ENCODE measurements at places on chromosomes 3 and 15.

- no peaks in the 10 kb centered on the region for H3K36me3 ChIP-seq
- no peak overlapping the region for H3K4me3 ChIP-seq
- H3K27ac ChIP-seq, result no peak overlapping the region
- H3K27me3 ChIP-seq, result peaks cover 13% of the 10 kb centered on the region
- peaks cover 70% of the 10 kb centered on the region for H3K4me1 ChIP-seq
- DNase-seq, result no peak
These were observed 221.6 kb downstream of the TBC1D2B start for GRCh38 chr15:77855871-77856270.

DNA sequence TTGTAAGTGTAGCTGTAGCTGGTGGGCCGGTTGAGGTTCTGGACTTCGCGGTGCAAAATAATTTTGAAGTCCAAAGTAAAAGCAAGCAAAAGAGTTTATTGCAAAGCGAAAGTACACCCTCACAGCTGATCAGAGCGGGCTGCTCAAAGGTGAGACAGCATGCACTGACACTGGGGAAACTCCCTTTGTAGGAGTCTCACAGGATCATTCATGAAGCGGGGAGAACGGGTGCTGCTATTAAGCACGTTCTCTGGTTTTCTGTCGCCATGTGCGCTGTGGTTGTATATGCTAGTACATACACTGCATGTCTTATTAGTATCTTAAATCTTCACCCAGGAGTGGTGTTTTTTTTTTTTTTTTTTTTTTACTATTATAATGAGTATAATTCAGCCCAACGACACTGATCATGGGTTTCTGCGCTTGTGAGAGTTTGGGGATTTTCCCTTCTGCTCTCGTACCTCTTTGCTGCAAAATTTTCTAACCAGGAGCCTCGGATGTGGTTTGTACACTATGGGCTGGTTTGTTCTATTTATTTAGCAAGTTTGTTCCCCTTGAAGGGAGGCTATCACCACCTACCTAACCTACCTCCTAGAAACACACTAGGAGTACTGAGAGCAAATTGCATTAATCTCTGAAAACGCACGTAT, 1.4 kb upstream of the AP4E1 start:
- H3K4me3 ChIP-seq, result peak overlapping the region; percentile 90
- no peak overlapping the region for H3K27ac ChIP-seq
- no peak for DNase-seq
- peaks cover 2% of the 10 kb centered on the region for H3K27me3 ChIP-seq
- peaks cover 22% of the 10 kb centered on the region for H3K4me1 ChIP-seq

GRCh38 chr3:195086885-195087284, 184.1 kb downstream of the XXYLT1 start:
- H3K27ac ChIP-seq, result no peak overlapping the region
- DNase-seq, result no peak
- H3K4me3 ChIP-seq, result peak overlapping the region; percentile 81
- peaks cover 3% of the 10 kb centered on the region for H3K27me3 ChIP-seq
- H3K4me1 ChIP-seq, result peaks cover 55% of the 10 kb centered on the region

DNA sequence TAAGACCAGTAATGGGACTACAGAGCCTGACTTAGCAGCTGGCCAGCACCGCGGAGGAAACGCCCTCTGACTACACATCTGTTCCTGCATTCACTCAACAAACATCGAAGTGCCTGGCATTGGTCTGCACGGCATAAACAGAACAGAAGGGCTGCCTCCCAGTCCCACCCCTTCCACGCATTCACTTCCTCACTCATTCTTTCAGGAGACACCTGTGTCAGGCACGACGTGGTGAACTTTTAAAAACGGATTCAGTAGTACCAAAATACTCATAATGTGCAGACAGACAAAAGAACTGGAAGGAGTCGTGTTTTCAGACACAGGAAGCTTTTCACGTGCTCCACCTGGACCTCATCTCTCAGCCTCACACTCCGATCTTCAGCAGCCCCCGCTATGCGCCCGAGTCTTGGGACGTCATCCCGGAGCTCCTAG, 123.3 kb downstream of the XXYLT1 start:
- DNase-seq, result no peak
- H3K4me1 ChIP-seq, result peaks cover 74% of the 10 kb centered on the region

DNA sequence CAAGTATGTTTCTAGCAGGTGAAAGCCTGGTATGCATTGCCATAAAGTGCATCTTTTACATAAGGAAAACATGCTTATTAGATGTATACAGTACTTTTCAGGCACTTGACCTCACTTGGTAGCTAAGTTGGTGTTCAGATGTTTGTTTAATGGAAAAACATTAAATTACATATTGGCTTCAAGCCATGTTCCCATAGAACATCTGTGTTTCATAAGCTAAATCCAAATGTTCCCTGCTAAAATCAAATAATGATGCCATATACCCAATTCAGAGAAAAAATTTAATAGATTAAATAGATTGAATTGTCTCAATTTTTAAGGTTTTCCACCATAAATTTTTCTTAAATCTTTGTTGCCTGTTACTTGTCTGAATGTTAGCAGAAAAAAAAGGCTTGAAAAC, 19.1 kb upstream of the RPL22L1 start:
- no peak overlapping the region for H3K27ac ChIP-seq
- peaks cover 5% of the 10 kb centered on the region for H3K4me1 ChIP-seq
- H3K36me3 ChIP-seq, result peaks cover 11% of the 10 kb centered on the region
- H3K27me3 ChIP-seq, result no peaks in the 10 kb centered on the region
- H3K4me3 ChIP-seq, result no peak overlapping the region

DNA sequence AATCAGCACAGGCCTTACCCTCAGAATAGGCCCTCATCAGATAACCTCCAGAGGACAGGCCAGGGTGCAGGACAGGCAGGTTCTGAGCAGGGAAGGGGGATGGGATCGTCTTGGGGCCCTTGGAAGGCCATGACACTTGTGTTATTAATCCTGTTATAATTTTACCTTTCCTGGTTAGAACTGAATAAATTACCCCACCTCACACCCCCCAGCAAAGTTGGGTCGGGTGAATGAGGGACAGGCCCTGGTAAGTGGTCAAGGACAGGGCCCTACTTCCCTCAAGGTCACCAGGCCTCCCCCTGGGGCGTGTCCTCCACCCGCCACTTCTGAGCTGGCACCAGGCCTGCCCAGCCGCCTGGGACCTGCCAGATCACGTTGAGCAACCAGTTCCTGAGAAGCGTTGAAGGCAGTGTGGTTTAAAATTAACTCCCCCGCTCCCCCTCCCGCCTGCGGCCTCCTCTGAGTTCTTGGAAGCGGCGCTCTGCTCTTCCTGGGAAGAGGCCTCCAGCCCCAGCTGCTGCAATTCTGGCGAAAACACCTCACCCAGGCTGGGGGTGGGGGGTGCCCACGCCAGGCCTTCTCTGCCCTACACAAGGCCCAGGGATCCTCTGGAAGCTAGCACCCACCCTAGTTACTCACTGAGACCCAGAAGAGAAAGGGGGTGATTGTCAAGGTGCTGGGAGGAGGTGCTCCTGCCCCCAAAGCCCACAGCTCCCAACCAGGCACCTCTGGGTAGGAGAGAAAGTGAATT, 10.6 kb downstream of the CISH start:
- H3K27me3 ChIP-seq, result peaks cover 8% of the 10 kb centered on the region
- H3K36me3 ChIP-seq, result no peaks in the 10 kb centered on the region
- H3K27ac ChIP-seq, result peak overlapping the region; percentile 97
- peak; percentile 29 for DNase-seq

DNA sequence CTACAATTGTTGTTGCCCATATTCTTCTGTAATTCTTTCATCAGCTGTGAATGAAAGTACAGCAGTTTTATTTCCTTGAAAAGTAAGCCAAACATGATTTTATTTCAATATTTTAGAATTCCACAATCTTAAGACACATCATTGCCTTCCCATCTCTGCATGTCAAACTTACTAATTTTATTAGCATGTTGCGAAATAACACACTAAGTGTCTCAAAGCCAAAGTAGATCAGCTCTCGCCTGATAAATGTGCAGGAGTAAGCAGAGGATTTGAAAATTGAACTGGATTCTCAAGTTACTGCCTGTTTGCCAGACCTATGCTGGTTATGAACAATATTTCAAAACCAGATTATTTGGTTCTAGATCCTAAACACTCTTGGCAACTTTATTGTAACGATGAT, 25.7 kb downstream of the TGFBR2 start:
- no peak overlapping the region for H3K4me3 ChIP-seq
- peaks cover 34% of the 10 kb centered on the region for H3K4me1 ChIP-seq
- H3K27me3 ChIP-seq, result no peaks in the 10 kb centered on the region
- H3K36me3 ChIP-seq, result peaks cover 38% of the 10 kb centered on the region
- DNase-seq, result no peak

DNA sequence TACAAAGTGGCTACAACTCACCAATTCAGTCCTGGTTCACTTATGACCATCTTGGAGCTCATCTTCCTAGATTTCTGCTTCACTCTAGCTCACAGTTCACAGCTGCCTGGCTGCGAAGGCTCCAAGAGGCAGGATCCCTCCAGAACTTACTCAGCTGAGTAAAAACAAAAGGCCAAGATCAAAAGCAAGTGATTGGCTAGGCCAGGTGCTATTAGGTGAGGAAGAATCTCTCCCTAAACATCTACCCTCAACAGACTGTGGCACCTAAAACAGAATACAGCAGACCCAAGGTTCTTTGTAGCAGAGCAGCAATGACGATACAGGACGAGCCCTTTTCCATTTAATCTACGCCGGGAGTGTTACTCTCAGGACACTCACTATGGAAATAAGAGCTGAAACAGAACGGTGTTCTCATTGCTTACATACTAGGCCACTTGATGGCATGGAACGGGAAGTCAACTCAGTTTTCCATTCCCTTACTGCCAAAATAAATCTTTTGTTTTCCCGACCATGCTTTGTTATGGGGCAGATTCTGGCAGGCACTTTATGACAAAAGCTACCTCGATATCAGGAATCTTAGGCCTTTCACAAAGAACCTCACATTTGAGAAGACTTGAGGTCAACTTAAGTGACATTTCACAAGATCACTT, 901 bp downstream of the ICE2 start:
- no peak for DNase-seq
- H3K27ac ChIP-seq, result peak overlapping the region; percentile 100
- no peaks in the 10 kb centered on the region for H3K27me3 ChIP-seq
- H3K4me3 ChIP-seq, result peak overlapping the region; percentile 98

DNA sequence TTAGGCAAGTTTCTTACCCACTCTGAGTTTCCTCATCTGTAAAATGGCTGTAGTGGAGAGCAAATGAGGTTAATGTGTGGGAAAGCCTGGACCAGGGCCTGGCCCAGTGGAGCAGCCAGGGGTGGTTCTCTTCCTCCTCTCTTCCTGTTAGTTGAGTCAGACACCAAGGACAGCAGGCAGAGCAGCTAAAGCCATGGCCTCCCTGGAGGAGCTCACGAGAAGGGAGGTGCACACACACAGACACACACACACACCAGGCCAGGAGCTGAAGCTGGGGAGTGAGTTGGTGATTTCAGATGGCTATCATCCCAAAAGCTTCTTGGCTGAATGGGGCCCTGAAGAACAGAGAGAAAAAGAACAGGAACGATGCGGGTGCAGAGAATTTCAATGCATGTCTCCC, 33.2 kb upstream of the TSPAN3 start:
- no peak overlapping the region for H3K27ac ChIP-seq
- H3K4me1 ChIP-seq, result peaks cover 48% of the 10 kb centered on the region
- no peaks in the 10 kb centered on the region for H3K36me3 ChIP-seq

DNA sequence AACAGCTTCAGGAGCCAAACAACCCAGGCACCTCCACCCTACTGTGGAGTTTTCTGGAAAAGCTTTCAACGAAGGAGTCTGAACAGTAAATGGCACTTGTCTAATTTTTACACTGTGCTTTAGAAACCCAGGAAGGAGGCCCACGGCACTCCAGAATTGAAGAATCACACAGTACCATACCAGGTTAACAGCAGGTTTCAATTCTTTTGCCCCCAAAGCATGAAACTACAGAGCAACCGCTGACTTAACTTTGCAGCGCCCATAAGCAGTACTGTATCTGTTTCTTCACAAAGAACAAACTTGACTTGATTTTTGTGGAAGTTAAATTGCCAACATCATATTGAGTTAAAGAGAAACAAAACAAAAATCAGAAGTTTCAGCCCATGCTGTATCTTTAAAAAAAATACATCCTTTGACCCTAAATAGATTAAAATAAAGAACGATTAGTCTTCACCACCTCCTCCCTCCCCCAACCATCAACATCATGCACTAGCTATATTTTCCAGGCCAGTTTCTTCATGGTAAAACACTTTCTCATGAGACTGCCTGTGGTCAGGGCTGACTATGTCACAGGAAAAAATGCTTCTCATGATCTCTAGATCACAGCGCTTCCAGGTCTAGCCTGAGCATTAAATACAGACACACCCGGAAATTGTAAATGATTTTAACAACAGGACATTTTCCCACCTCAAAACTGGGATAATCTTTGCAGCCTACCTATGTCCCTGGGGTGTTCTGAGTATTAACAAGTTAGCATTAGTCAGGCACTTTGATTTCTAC, 456.3 kb downstream of the FOXP1 start:
- H3K4me3 ChIP-seq, result peak overlapping the region; percentile 19
- no peaks in the 10 kb centered on the region for H3K27me3 ChIP-seq
- H3K36me3 ChIP-seq, result no peaks in the 10 kb centered on the region

GRCh38 chr3:126524429-126524988, 554 bp downstream of the CHST13 start:
- H3K27ac ChIP-seq, result no peak overlapping the region
- DNase-seq, result no peak
- H3K4me3 ChIP-seq, result peak overlapping the region; percentile 78
- H3K4me1 ChIP-seq, result peaks cover 5% of the 10 kb centered on the region

- H3K4me1 ChIP-seq, result peaks cover 32% of the 10 kb centered on the region
- H3K36me3 ChIP-seq, result no peaks in the 10 kb centered on the region
- no peak for DNase-seq
- H3K27me3 ChIP-seq, result peaks cover 6% of the 10 kb centered on the region
These were observed 19.8 kb downstream of the IQSEC1 start for GRCh38 chr3:13053420-13053819.

- DNase-seq, result no peak
- peaks cover 51% of the 10 kb centered on the region for H3K27me3 ChIP-seq
- no peaks in the 10 kb centered on the region for H3K4me1 ChIP-seq
- H3K4me3 ChIP-seq, result no peak overlapping the region
- no peak overlapping the region for H3K27ac ChIP-seq
These were observed 3.6 kb upstream of the COL6A5 start for GRCh38 chr3:130341882-130342281.
